ENCODE measurements at places on chromosomes 12 and 14. TPM values are rescaled to one million over a fixed set of nuclear protein-coding genes. Genes with fewer than 3 reads are reported as not detected.

- no peak for DNase-seq
Measured at GRCh38 chr12:72610342-72610741, 338.2 kb downstream of the TRHDE start.

- no peak for DNase-seq
Measured at GRCh38 chr12:50252977-50253602, 30.2 kb downstream of the LIMA1 start.

- DNase-seq = no peak
Measured at GRCh38 chr12:94263011-94263811, 114.8 kb downstream of the PLXNC1 start.

DNA sequence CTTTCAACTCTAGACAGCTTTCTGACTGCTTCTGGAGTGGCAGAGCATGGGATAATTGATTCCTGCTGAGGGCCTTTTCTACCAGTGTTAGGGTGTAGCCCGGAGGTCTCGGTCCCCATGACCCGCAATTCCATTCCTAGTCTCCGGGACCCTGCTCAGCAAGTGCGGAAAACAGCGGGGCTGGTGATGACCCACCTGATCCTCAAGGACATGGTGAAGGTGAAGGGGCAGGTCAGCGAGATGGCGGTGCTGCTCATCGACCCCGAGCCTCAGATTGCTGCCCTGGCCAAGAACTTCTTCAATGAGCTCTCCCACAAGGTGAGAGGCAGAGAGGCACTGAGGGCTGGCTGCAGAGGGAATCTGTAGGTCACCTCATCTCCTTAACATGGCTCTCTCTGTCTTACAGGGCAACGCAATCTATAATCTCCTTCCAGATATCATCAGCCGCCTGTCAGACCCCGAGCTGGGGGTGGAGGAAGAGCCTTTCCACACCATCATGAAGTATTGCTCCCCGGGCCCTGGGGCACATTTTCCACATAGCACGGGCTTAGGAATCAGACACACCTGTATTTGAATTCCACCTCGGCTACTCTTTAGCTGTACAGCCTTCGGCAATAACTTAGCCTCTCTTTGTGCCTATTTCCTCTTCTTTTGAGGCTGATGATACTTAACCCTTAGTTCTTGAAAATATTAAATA is 5.6 kb upstream of the GAPDH start:
- no peak for DNase-seq

GRCh38 chr12:57712701-57713100 is 18.8 kb downstream of the OS9 start:
- no peak for DNase-seq

GRCh38 chr12:118220702-118221101 is 84.8 kb downstream of the PEBP1 start:
- DNase-seq = no peak

GRCh38 chr14:94867946-94868771 is 98.2 kb upstream of the GSC start:
- DNase-seq = no peak

- DNase-seq = no peak
Measured at GRCh38 chr14:39593377-39593776, 161.1 kb upstream of the FBXO33 start.

DNA sequence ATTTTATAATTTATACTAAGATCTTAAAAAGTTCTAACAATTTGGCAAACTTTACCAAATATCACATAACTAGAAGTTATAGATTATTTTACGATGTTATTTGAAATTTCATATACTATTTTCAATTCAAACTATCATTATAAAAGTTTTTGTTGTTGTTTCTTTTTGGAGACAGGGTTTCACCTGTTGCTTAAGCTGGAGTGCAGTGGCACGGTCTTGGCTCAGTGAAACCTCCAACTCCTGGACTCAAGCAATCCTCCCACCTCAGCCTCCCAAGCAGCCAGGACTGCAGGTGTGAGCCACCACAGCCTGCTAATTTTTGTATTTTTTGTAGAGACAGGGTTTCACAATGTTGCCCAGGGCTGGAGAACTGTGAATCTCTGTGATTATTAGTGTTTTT is 87.8 kb downstream of the SPPL3 start:
- DNase-seq = no peak

DNA sequence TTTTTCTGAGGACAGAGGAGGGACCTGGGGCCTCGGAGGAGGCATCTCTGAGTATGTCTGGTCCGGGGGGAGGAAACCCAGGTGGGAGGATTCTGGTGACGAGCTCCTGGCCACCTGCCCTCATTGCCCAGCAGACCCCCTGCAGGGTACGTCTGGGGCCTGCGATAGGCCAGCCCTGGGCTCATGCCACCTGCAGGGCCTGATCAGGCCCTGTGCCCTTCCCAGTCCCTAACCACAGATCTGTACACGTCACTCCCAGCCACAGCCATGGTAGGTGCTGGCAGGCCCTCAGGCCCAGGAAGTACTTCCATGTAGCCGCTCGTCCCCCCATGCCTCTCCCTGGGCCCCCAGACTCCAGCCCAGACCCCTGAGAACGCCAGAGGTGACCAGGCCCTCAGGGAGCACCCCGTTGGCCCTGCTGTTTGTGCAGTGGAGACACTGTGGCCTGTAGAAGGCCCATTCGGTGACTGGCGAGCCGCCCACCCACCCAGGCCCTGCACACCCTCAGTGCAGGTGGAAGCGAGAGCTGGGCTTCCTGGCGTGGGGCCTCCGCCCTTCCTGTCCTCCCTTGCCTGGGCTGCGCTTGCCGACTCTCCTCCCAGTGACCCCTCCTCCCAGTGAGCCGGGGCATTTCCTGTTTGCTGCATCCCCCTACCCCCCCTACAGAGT is 5.7 kb downstream of the INF2 start:
- no peak for DNase-seq

- DNase-seq = no peak
Measured at GRCh38 chr12:5259523-5259922, 172.4 kb upstream of the NTF3 start.

GRCh38 chr14:93368996-93369712 is 22.2 kb downstream of the COX8C start:
- no peak for DNase-seq

DNA sequence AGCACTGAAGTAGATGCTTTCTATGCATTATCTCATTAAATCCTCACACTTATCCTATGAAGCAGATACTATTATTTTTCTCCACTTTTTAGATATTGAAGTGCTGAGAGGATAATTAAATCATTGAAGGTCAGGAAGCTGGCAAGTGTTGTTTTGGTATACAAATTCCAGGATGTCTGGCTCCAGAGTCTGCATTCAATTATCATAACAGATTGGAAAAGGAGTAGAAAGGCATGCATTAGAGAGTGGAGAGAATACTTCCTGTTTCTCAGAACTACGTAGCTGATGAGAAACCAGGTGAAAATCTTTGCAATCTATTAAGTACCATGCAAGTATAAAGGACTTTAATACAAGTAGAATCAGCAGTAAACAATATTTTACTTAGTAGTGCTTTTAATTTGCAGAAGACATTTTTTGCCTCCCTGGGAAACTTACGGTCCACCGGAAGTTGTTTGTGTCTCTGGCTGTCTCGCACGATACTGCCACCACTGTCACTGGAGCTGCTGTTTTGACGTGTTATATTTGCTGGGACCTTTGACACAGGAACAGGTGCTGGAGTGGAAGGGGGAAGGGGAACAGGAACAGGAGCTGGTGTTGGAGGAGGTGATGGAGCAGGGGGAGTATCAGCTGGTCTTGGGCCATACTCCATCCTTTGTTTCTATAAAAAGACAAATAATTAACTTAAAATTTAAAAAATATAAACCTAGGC is 158.0 kb downstream of the EPS8 start:
- DNase-seq = no peak

GRCh38 chr14:89977668-89978067 is 21.9 kb downstream of the TDP1 start:
- DNase-seq = no peak

GRCh38 chr12:15688202-15688736 is 100.9 kb downstream of the EPS8 start:
- no peak for DNase-seq

DNA sequence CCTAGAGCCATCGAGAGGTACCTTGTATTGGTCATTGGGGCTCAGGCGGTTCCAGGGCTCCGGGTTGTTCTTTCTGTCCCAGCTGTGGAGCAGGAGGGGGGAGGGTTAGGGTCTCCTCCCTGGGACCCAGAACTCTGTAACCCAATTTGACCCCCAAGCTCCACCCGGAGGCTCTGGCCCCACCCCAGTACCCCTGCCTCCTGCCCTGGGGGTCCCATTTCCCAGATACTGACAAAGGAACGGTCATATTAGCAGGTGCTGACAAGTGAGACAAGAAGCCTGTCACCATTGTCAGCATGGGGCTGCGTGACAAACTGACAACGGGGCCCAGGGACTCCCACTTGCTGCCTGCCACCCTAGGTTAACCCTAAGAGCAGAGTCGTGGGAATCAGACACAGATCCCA is 6.2 kb downstream of the SHMT2 start:
- DNase-seq = no peak

DNA sequence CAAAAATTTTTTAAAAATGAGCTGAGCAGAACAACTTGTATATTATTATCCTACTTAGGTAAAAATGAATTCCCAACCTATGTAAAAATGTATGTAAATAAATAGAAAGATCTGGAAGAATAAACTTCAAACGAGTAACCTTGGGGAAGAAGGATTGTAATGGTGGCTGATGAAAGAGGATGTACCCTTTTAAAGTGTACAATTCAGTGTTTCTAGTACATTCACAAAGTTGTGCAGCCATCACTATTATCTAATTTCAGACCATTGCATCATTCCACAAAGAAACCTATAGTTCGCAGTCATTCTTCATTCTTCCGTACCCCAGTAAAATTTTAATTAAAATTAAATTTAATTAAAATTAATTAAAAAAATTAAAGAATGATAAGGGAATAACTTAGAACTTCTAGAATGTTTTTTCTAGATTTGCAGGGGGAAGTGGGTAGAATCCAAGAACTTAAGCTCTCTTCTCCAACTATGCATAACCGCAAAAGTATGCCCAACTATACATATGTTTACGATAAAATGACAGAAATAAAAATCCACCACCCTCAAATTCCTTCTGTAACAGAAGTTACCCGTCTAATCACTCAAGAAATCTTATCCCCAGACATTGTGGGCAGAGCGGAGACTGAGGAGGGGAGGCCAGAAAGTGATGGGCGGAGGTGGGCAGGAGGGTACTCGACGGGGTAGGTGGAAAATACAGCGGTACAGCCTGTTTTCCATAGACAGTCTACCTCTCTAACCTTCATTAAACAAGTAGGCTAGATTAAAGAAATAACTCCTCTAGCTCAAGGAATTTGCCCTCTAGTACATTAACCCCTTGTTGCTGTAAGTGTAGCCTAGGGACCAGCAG is 921 bp downstream of the DEPDC4 start:
- DNase-seq = no peak

- no peak for DNase-seq
Measured at GRCh38 chr14:72801381-72801812, 92.5 kb downstream of the DPF3 start.

DNA sequence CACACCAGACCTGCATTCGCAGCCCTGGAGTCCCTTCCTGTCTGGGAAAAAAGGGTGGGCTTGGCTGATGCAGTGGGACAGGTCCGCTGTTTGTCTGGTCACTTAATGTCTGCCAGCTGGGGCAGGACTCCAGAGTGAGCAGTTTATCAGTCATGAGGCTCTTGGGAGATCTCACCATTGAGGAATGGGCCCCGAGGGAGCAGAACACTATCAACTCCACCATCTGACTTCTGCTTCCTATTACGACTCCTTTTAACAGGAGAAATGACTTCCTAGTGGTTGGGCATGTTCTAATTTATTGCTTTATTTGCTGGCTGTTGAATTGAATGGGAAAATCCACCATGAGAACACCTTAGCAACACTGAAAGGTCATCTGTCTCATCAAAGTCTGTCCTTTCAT is 182.5 kb upstream of the RASSF8 start:
- no peak for DNase-seq

- DNase-seq = no peak
Measured at GRCh38 chr14:26621364-26621763, 23.5 kb upstream of the NOVA1 start.

DNA sequence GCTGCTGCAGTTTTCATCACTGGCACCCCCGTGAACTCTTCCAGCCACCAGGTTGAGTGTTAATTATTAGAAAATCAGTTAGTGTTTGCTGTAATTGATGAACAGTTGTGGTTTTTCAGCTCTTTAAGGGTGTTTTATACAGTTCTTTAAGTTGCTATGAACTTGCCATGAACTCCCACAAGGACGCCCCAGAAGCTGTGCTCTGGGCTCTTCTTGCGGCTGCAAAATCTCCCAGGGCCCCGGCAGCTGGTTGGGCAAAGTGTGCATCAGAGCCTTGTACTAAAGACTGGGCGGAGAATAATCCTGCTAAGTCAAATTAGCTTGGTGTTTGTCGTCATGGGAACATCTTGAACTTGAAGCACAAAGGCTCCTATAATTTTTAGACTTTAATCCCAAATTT is 82.2 kb downstream of the EML1 start:
- DNase-seq = no peak

DNA sequence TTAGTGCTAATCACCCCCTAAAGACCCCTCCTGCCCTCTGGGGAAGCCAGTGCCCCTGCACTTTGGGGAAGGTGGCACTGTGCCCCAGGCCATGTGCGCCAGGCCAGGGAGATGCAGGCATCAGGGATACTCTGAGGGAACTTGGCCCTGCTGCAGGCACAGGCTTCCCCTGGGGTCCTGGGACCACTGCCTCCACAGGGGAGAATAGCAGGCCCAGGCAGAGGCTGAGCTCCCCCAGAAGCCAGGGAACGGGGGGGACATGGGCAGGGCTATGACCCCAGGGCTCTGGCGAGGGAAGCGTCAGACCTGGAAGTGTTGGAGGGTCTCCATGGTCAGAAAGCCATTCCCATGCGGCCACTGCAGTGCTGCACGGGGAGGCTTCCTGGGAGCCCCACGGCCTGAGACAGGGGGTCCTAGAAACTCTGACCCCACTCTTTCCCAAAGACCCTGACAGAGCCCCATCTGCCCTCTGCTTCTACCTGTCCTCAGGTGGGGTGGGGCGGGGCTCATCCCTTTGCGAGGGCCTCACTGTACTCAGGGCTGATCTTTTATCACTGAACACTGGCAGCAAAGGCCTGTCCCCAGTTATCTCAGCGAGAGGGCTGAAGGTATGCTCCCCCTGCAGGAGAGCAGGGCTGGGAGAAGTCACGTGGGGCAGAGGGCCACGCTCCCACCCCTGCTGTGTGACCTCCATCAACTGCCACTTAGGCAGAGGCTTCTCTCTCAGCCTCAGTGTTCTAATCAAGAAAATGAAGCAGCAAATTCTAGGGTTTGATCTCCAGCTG is 160.0 kb downstream of the CALM1 start:
- no peak for DNase-seq

GRCh38 chr12:85626001-85626783 is 210.0 kb downstream of the RASSF9 start:
- DNase-seq = no peak

The REM2 gene
- 0.87 TPM for polyA plus RNA-seq

The DEGS2 gene
- polyA plus RNA-seq = 5.1 TPM

The AICDA gene
- 0.15 TPM for polyA plus RNA-seq

The RILPL2 gene
- 4.6 TPM for polyA plus RNA-seq

The PCNX4 gene
- polyA plus RNA-seq = 124 TPM

The ABCB9 gene
- polyA plus RNA-seq = 11.8 TPM

The PARPBP gene
- 18.2 TPM for polyA plus RNA-seq

The FAM186B gene
- 4.6 TPM for polyA plus RNA-seq

The OR4N5 gene
- polyA plus RNA-seq = not detected
